ENCODE measurements at places on chromosomes 2 and 18.

DNA sequence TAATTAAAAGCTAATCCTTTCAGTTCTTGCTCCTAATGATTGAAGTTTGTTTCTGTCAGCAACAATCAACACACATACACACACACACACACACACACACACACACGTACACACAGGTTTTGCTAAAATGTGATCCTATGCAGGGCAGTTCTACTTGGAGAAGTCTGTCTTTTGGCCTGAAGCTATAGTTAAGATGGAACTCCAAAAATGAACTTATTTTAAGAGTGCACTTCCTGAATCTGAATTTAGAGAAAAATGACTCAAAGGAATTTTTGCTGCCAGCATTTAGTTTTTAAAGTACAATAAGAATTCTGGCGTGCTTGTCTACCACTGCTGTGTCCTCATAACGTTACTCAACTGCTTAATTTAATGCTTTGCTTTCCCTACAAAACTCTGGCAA is 6.6 kb downstream of the GALNT5 start:
- no peak for DNase-seq

DNA sequence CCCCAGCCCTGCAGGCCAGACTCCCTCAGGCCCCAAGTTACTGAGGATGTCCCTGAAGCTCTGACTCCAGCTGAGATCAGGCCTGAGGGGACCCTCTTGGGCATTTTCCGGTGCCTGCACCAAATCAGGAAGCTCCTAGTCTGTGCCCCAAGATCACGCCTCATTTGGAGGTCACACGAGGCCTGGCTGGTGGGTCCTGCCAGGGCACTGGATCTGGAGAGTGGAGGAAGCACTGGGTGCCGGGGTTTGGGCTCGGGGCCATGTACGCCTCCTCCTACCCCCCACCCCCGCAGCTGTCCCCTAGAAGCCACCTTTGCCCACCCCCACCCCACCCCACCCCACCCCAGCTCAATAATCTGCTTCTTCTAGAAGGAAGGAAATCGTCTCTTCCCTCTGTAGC is 16.2 kb downstream of the SH2D6 start:
- DNase-seq: no peak

- DNase-seq: no peak
Measured at GRCh38 chr2:23654756-23655155, 269.8 kb downstream of the KLHL29 start.

GRCh38 chr2:8312861-8313830 is 368.7 kb upstream of the ID2 start:
- DNase-seq: peak; percentile 81

DNA sequence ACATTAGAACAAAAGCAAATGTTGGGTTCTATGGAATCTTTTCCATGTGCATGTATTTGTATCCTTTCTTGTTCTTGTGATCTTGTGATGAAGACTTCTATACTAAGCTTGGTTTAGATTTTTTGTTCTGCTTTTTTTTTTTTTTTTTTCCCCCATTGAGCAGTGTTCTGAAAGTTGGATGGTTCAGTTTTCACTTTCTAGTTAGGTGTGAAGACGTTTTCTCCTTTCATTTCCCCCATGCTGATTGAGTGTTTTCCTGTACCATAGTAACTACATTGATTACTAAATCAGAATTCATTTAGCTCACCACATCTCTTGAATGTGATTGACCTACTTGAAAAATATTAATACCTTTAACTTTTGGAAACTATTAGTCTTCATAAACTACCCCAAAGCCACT is 34.1 kb downstream of the NOP58 start:
- peak; percentile 48 for DNase-seq

- no peak for DNase-seq
Measured at GRCh38 chr2:182911813-182912517, 45.5 kb upstream of the FRZB start.

DNA sequence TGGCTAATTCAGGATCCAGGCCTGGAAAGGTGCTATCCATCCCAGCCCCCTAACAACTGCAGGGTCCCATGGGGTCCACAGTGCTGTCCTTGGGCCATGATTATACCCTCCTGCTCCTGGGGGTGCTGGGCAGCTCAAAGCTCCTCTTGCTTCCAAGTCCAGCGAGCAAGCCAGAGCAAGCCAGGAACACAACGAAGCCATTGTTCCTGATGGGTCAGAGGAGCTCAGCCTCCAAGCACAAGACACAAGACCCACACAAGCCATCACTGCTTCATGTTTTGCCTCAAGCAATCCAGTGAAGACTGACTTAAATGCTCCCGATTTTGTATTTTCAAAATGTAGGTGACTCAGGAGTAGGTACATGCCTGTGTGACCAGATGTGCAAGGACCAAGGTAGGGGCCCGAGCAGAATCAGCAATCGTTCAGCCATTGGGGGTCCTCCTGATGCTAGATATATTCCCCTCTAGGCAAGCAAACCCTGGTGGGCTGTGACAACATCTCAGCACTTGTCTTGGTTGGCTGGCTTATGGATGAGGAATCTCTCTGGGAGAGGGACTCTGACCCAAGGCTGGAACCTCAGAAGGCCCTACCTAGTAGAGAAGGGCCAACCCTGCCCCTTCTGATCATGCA is 90.8 kb downstream of the EPAS1 start:
- no peak for DNase-seq

DNA sequence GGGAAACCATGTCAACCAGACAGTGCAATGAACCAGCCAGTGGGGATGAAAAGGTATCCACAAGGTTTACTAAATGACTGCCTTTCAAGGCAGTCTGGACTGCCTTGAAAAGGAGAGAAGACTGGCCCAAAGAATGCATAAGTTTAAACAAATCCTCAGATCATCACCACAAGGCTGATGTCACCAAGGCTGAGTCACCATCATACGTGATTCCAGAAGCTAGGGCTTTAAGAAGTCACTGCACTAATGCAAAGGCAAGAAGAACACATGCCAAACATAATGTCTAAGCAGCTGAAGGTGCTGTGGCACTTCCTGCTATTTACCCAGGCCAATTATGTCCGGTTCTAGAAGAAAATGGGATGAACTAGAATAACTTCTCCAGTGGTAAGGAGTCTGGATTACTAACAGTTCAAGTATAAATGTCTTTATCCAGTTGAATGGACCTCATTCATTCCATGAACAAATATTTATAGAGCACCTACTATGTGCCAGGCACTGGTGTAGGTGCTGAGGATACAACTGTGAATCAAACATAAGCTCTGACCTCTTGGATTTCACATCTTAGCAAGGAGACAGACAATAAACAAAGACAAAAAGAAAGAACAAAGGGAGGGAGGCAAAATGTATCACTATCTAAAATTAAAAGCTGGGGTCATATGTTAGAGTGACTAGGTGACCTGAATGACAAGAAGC is 37.6 kb upstream of the ONECUT2 start:
- DNase-seq: no peak

GRCh38 chr2:71534201-71534600 is 80.8 kb downstream of the DYSF start:
- no peak for DNase-seq

GRCh38 chr2:36490749-36491148 is 107.2 kb downstream of the FEZ2 start:
- no peak for DNase-seq

DNA sequence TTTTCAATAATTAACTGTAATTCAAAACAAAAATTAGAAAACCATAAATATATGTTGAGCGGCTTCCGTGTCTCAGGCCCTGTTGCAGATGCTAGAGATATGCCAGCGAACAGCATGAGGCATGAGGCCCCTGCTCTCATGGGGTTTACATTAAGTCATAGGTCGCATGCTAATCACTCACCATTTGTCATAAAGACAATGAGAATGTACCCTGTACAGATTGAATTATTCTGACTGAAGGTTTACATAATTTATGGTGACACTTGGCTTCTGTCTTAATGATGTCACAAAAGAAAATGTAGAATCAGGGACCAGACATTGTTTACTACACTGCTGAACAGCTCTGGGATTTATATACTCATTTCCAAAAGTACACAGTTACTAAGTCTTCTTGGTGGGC is 5.9 kb upstream of the VAPA start:
- DNase-seq: no peak

GRCh38 chr18:57991552-57991951 is 52.5 kb upstream of the NEDD4L start:
- DNase-seq: no peak

- no peak for DNase-seq
Measured at GRCh38 chr2:111994042-111994441, 61.0 kb upstream of the TMEM87B start.

GRCh38 chr2:26522325-26522724 is 44.4 kb upstream of the OTOF start:
- no peak for DNase-seq

DNA sequence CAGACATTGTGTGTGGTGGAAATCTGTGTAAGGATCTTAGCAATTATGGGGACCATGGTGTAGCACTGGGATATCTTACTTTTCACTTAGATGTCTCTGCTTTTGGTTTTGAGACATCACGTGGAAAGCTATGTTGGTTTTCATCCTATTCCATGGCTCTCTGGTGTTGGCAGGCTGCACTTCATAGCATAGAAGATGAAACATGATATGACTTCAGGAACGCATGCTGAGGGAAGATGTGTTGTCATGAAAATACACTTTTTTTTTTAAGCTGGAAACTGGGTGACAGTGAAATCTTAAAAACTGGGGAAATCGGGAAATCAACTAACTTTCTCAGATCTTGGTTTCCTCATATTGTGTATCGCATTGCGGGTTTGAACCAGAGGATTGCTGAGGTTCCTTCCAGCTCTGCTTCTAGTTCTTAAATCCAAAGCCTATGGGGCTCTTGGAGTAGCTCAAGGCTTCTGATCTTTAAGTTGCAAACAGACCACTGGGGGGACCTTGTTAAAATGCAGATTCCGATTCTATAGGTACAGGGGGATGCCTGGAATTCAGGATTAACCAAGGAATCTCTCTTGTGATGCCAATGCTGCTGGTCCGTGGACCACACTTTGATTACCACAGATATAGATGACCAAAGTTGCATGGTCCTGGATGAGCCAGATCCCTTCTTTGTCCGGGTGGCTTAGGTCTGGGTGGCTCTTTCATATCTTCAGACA is 160.7 kb downstream of the SH3RF3 start:
- DNase-seq: no peak

- peak; percentile 82 for DNase-seq
Measured at GRCh38 chr2:218292048-218293014, at the start of gene TMBIM1. TSS of gene TMBIM1 (minus strand) at chr2:218292503. CDS start at chr2:218282141, 10,362 bp downstream.

DNA sequence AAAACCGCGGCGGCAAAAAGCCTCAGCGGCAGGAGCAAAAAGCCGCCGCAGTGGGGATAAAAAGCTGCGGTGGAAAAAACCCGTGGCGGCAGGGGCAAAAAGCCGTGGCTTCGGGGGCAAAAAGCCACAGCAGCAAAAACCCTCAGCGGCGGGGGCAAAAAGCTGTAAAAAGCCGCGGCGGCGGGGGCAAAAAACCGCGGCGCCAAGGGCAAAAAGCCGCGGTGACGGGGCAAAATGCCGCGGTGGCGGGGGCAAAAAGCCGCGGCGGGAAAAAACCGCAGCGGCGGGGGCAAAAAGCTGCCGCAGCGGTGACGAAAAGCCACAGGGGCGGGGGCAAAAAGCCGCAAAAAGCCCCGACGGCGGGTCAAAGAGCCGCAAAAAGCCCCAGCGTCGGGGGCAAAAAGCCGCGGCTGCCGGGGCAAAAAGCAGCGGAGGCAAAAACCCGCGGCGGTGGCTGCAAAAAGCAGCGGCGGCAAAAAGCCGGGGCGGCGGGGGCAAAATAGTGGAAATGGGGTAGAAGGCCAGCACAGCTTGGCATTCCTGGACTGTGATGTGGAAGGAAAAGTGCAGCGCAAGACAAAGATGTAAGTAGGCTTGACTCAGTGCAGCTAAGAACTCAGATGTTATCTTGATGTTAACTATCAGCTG is 151.8 kb downstream of the ANKRD30BL start:
- DNase-seq: no peak

DNA sequence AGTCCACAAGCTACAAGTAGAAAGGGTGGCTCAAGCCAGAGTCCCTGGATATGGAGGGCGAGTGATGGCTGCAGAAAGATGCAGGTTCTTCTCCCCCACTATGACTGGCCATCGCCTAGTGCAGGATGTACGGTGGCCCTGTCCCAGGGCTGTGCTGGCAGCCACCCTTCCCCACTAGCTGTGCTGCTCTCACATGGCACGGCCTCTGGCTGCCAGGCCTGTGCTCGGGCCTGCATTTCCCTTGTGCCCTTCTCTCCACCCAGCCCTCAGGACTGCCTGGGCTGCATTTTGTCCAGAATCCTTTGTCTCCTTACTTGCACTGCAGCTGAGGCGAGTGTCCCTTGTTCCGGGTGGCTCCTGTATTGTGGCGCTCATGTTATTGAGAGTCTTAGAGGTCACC is 1.6 kb upstream of the RAMP1 start:
- no peak for DNase-seq

GRCh38 chr2:24546669-24547068 is 55.6 kb downstream of the NCOA1 start:
- DNase-seq: no peak

DNA sequence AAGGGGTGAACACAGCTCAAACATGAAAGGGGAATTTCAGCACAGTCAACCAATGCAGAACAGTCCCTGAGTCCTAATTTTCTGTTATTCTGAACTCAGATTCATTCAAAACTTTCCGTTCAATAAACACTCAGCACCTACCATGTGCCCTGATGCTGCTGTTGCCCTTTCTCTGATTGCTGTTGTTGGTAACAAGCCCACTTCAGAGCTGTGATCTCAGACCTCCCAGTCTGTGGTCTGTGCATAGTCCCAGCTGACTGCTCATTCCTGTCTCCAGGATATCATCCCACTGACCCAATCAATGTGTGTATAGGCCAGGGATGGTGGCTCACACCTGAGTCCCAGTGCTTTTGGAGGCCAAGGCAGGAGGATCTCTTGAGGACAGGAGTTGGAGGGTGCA is 82.7 kb upstream of the SLC35G4 start:
- no peak for DNase-seq

DNA sequence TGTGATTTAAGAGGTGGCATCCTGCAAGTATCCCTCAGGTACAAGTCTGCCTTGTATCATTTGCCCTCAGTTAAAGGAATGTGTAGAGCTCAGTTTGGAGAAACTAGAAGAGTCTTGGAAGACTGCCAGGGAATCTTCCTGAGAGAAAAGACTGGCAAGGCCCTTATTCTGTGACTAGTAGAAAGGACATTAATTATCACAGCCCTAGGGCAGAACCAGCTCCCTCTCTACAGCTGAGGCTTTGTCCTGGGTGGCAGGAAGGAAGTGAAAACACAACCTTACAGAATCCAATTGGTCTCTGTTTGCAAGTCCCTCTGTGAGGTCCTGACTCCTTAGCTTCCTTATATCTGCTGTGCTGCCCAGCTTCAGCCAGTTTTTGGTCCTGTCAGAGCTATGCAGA is 385.9 kb upstream of the CYRIA start:
- DNase-seq: no peak

- DNase-seq: no peak
Measured at GRCh38 chr18:46712406-46712805, 44.4 kb downstream of the ST8SIA5 start.

Measured in GM06990 (cell line).